Cardiac muscle cell (in vitro differentiated cells and primary cell): ENCODE measurements at places on chromosomes 3 and 15. TPM values are rescaled to one million over a fixed set of nuclear protein-coding genes. Genes with fewer than 3 reads are reported as not detected.
A peak's percentile ranks its signal among the peaks of the same experiment; 100 is the strongest.

The CRYGS gene
- 0.69 and 1.3 TPM in 2 replicates for total RNA-seq

The ZNF660 gene
- total RNA-seq: 5.8 and 7.1 TPM in 2 replicates

The ZPLD1 gene
- total RNA-seq: 0.18 and 0.60 TPM in 2 replicates

The TIMP4 gene
- 0.11 TPM in 1 of 2 replicates, not detected in the other for total RNA-seq

The SNX4 gene
- 63.8 and 72.1 TPM in 2 replicates for total RNA-seq

The ARRDC4 gene
- total RNA-seq: 29.9 and 35.2 TPM in 2 replicates

The KLHL24 gene
- 68.6 and 159 TPM in 2 replicates for total RNA-seq

The DLL4 gene
- 0.11 and 0.71 TPM in 2 replicates for total RNA-seq

The CBLB gene
- 48.2 and 53.1 TPM in 2 replicates for total RNA-seq

The CNTN4 gene
- 5.6 and 16.2 TPM in 2 replicates for total RNA-seq

The VIPR1 gene
- total RNA-seq: 0.35 and 1.6 TPM in 2 replicates

DNA sequence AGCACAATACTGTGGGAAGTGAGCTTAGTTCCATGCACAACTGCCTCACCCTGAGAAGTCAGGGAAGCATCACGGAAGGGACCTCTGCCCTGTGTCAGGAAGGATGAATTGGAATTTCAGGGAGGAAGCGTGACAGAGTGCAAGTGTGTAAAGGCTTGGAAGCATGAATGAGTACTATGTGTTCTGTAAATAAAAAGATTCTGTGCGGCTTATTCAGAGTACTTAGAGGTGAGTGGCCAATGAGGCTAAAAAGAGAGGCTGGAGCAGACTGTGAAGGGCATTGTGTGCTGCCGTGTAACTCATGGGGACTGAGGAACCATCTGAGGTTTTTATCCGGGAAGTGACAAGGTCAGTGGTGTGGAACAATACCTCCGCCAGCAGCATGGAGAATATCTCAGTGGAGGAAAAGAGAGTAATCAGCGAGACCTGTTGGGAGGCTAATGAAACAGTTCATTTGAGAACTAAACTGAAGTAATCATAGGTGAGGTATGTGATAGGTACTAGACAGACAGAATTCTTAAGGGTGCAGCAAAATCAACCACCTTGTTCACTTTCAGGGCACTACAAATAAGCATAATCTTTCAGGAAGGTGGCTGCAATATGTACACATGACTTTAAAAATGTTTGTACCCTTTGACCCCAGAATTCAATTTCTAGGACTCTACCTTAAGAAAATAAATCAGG, 64.9 kb upstream of the SPRED1 start:
- H3K36me3 ChIP-seq: no peaks in the 10 kb centered on the region
- H3K27me3 ChIP-seq: no peaks in the 10 kb centered on the region
- H3K27ac ChIP-seq: no peak overlapping the region

DNA sequence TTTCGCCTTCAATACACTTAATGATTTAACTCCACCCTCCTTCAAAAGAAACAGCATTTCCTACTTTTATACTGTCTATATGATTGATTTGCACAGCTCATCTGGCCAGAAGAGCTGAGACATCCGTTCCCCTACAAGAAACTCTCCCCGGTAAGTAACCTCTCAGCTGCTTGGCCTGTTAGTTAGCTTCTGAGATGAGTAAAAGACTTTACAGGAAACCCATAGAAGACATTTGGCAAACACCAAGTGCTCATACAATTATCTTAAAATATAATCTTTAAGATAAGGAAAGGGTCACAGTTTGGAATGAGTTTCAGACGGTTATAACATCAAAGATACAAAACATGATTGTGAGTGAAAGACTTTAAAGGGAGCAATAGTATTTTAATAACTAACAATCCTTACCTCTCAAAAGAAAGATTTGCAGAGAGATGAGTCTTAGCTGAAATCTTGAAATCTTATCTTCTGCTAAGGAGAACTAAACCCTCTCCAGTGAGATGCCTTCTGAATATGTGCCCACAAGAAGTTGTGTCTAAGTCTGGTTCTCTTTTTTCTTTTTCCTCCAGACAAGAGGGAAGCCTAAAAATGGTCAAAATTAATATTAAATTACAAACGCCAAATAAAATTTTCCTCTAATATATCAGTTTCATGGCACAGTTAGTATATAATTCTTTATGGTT, at the start of gene CCR5:
Gene CCR5, plus strand, starts transcription at position 108 of the 680 bp plus-strand sequence. CDS start 1,957 bp downstream, outside the sequence.
- H3K4me1 ChIP-seq: no peaks in the 10 kb centered on the region
- H3K36me3 ChIP-seq: no peaks in the 10 kb centered on the region
- no peak within 1 kb of the TSS for H3K4me3 ChIP-seq
- H3K27me3 ChIP-seq: peaks cover 8% of the 10 kb centered on the region
- H3K27ac ChIP-seq: no peak within 1 kb of the TSS
- no peak for DNase-seq

- no peak overlapping the region for H3K27ac ChIP-seq
- H3K36me3 ChIP-seq: no peaks in the 10 kb centered on the region
- no peak overlapping the region for H3K4me3 ChIP-seq
Observed at GRCh38 chr3:178140531-178141304, 395.5 kb upstream of the KCNMB2 start.

GRCh38 chr3:141525814-141526213, 39.0 kb downstream of the RASA2 start:
- no peak overlapping the region for H3K4me3 ChIP-seq
- H3K36me3 ChIP-seq: no peaks in the 10 kb centered on the region

DNA sequence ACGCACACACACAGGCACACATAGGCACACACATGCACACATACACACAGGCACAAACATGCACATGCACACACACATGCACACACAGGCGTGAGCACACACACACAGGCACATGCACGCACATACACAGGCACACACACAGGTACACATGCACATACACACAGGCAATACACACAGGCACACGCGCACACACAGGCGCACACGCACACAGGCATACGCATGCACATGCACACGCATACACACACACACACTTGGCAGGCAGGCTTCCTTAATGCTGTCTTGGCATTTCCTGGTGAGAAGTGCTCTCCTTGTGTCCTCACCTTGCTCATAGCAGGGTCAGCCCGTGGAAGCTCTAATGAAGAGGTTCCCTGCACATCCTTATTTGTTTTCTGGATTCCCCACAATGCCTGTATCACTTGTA, 8.4 kb upstream of the SLCO2A1 start:
- no peaks in the 10 kb centered on the region for H3K4me1 ChIP-seq
- H3K4me3 ChIP-seq: no peak overlapping the region
- no peaks in the 10 kb centered on the region for H3K36me3 ChIP-seq
- no peak for DNase-seq
- H3K27ac ChIP-seq: no peak overlapping the region
- H3K27me3 ChIP-seq: no peaks in the 10 kb centered on the region

GRCh38 chr15:67479781-67480505, 41.0 kb upstream of the C15orf61 start:
- H3K4me1 ChIP-seq: peaks cover 5% of the 10 kb centered on the region
- no peaks in the 10 kb centered on the region for H3K36me3 ChIP-seq
- H3K27ac ChIP-seq: no peak overlapping the region
- H3K4me3 ChIP-seq: no peak overlapping the region
- H3K27me3 ChIP-seq: no peaks in the 10 kb centered on the region

DNA sequence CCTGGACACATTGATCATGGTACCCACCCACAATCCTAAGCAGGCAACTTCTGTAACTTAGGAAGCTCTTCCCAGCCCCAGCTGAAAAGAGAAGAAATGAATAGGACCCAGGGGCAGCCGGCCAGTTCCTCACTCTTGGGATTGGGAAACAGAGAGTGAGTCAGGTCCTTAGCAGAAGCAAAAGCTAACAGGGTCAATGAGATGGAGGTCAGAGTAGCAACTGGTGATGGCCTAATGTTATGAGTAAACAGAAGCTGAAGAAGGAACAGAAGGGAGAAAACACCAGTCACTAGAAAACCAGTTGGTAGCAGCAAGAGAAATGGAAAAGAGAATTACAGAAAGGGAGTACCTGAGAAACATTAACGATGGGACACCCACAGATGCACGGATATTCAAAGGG, 20.0 kb downstream of the RIOX2 start:
- H3K4me1 ChIP-seq: no peaks in the 10 kb centered on the region
- no peak overlapping the region for H3K27ac ChIP-seq
- H3K4me3 ChIP-seq: no peak overlapping the region

DNA sequence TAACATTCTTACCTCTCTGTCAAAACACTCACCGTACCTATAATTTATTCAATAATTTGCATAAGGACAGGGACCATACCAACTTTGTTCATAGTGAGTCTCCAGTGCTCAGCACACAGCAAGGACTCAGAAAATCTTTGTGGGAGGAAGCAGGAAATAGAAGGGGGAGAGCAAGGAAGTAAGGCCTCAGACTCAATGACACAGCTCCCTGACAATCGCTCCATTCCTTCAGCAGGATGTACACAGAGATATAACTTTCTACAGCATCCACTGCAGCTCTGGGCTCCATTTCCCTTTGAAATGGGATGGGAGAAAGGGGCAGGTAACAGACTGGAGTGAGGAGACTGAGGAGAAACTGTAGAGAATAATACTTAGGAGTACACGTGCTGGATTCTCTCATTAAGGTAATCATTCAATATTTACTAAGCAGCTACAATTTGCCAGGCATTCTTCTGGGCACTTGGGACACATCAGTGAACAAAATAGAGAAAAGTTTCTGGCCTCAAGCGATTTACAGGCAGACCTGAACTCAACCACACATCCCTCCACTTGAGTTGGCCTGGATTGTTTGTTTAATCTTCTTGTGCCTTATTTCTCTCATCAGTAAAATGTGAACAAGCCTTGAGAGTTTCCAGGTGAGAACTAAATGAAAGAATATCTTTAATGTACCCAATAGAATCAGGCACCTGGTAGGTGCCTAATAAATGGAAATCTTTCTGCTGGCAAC, 330.3 kb upstream of the THBS1 start:
- no peaks in the 10 kb centered on the region for H3K4me1 ChIP-seq
- H3K4me3 ChIP-seq: no peak overlapping the region
- H3K27me3 ChIP-seq: no peaks in the 10 kb centered on the region
- H3K27ac ChIP-seq: no peak overlapping the region
- H3K36me3 ChIP-seq: no peaks in the 10 kb centered on the region

GRCh38 chr3:26653811-26654425, 31.3 kb downstream of the LRRC3B start:
- H3K27me3 ChIP-seq: no peaks in the 10 kb centered on the region
- H3K4me1 ChIP-seq: no peaks in the 10 kb centered on the region
- no peak overlapping the region for H3K27ac ChIP-seq
- DNase-seq: no peak
- H3K36me3 ChIP-seq: no peaks in the 10 kb centered on the region

- no peaks in the 10 kb centered on the region for H3K4me1 ChIP-seq
- H3K4me3 ChIP-seq: no peak overlapping the region
- no peak for DNase-seq
- no peak overlapping the region for H3K27ac ChIP-seq
Observed at GRCh38 chr3:128369881-128370642, 96.6 kb downstream of the DNAJB8 start.

- peaks cover 25% of the 10 kb centered on the region for H3K36me3 ChIP-seq
- no peaks in the 10 kb centered on the region for H3K27me3 ChIP-seq
- no peak overlapping the region for H3K4me3 ChIP-seq
- H3K4me1 ChIP-seq: no peaks in the 10 kb centered on the region
- no peak overlapping the region for H3K27ac ChIP-seq
- no peak for DNase-seq
Observed at GRCh38 chr15:28129231-28129848, 30.2 kb upstream of the OCA2 start.

GRCh38 chr15:88375234-88375927, 91.8 kb downstream of the MRPL46 start:
- H3K27ac ChIP-seq: no peak overlapping the region
- H3K27me3 ChIP-seq: no peaks in the 10 kb centered on the region
- no peak for DNase-seq
- no peak overlapping the region for H3K4me3 ChIP-seq

DNA sequence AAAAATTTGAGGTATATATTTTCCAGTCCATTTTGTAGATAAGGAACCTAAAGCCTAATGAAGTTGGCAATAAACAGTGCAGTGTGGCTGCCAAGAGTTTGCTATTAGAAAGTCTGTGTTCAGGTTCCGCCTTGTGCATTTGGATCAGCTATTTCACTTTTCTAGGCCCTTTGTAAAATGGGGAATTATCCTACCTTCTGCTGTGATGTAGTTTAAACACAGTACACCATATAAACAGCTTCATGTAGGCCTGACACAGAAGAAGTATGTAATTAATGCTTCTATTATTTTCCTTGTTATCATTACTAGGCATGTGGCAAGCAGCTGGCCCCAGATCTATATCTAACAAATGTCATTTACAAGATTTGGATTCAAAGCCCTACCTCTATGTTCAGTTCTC, 456.3 kb downstream of the GABRG3 start:
- no peaks in the 10 kb centered on the region for H3K27me3 ChIP-seq
- H3K27ac ChIP-seq: no peak overlapping the region
- no peaks in the 10 kb centered on the region for H3K36me3 ChIP-seq
- no peak for DNase-seq

- DNase-seq: peak; percentile 22
- H3K4me1 ChIP-seq: peaks cover 11% of the 10 kb centered on the region
- no peak overlapping the region for H3K27ac ChIP-seq
- H3K36me3 ChIP-seq: no peaks in the 10 kb centered on the region
- no peaks in the 10 kb centered on the region for H3K27me3 ChIP-seq
Observed at GRCh38 chr3:114584734-114585371, 291.0 kb downstream of the TIGIT start.

DNA sequence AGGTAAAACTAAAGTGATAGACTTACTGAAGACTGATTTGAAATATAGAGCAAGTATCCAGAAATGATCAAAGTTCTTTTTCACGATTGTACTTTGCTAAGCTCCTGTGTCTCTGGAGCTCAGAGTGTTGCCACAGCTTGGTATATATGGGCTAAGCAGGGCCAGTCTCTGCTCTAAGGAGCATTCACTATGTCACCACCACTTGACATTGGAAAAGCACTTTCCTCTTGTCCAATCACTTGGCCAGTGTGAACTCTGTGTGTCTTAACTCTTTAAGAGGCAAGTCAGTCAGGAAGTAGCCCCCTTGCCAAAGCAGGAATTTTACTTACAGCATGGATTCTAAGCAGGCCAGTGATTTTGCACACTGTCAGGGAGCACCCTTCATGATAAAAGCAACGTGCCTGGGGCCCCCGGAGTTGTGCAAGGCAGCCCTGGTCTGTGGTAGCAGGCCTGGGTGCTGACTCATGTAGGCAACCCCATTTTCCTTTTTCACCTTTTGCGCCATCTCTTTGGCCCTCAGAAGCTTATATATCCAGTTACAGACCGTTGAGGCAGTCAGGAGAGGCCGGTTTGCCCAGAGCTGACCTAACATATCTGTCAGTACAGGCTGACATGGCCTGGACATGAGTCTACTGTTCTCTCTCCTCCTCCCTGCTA, 73.0 kb downstream of the HCN4 start:
- peaks cover 28% of the 10 kb centered on the region for H3K36me3 ChIP-seq
- H3K4me1 ChIP-seq: peaks cover 20% of the 10 kb centered on the region
- no peaks in the 10 kb centered on the region for H3K27me3 ChIP-seq
- H3K27ac ChIP-seq: peak overlapping the region; percentile 83

DNA sequence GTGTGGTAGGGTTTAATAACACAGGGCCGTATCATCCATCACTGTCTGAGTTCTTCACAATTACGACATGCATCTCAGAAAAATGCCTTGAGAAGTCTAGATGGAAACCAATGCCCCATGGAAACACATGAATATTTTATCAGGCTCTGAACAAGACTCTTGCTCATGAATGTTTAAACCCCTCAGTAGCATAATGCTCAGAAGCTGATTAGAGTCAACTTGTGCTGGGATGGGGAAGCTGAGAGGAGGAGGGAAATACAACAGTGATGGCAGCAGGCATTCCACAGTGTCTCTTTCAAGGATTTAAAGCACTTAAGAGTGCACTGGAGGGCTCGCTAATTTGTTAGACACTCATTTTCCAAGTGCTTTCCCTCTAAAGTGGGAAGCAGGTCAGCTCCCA, 3.8 kb downstream of the GPR156 start:
- H3K36me3 ChIP-seq: no peaks in the 10 kb centered on the region
- no peak overlapping the region for H3K4me3 ChIP-seq
- peaks cover 2% of the 10 kb centered on the region for H3K4me1 ChIP-seq
- no peak for DNase-seq
- H3K27ac ChIP-seq: no peak overlapping the region

GRCh38 chr15:64090527-64090926, 3.1 kb downstream of the CIAO2A start:
- peaks cover 2% of the 10 kb centered on the region for H3K36me3 ChIP-seq
- no peak overlapping the region for H3K4me3 ChIP-seq
- H3K27ac ChIP-seq: peak overlapping the region; percentile 75
- no peak for DNase-seq
